Bone marrow (tissue), 2 donors: ENCODE measurements at places on chromosomes 11 and 22.

- no peak for DNase-seq
Measured at GRCh38 chr11:122037911-122038310, 78.1 kb downstream of the BLID start.

GRCh38 chr22:20061481-20061861 is 18.6 kb upstream of the DGCR8 start:
- DNase-seq, result no peak

- no peak for DNase-seq
Measured at GRCh38 chr11:99545616-99546015, 524.9 kb downstream of the CNTN5 start.

GRCh38 chr22:45991098-45991497 is 14.1 kb upstream of the WNT7B start:
- DNase-seq, result no peak

- DNase-seq, result no peak
Measured at GRCh38 chr11:69920345-69921127, 101.3 kb upstream of the FGF3 start.

DNA sequence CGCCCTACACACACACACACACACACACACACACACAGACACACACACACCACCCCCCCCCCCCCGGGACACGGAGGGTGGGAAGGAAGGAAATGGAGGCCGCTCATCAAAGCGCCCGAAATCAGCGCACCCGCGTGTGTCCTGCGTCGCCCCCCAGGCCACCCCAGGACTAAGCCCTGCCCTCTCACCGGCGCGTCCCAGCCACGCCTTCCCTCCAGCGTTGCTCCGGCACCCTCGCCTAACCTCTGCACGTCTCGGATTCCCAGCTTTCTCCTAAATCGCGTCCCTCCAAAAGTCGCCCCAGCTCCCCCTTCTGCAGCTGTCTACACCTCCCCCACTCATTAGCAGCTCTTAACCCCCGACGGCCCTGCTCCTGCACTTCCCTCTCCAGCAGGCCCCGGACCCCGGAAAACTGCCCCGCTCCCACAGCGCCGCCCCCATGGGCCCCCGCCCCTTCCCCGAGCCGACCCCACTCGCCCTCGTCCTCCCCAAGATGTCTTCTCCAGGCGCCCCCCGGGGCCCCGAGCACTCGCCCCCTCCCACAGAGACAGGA is 557 bp downstream of the PACSIN2 start:
- DNase-seq, result no peak

DNA sequence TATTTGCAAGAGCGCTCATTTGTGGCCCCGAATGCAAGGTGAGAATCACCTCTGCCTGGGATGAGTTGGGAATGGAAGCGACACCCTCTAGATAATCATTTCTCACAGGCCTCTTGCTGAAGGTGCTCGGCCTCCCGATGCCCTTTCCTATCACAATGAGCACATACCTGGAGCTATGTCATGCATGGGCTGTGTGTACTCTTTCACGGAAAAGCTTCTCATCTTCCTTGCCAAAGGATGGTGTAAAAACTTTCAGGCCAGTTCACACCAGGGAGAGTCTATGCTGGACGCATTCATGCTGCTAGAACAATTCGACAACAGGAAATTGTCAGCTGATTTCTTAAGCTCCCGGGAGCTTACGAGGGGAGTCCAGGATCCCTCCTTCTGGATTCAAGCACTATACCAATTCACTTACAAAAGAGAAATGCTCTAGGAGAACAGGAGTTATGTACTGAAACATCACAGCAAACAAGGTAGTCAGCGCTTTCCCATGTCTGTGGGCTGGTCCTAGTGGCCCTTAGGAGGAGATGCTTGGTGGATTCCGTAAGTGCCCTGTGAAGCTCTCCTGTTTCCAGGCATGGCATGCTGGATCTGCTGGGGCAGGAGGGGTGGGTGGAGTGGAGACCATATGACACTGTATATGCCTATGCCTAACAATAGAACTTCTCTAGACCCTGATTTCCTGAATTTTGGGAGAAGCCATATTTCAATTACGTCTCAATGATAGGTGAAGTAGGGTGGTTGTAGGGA is 53.1 kb upstream of the B3GAT1 start:
- DNase-seq, result no peak

GRCh38 chr11:10930972-10931760 is 73.3 kb upstream of the ZBED5 start:
- no peak for DNase-seq

GRCh38 chr22:24935771-24936483 is 10.6 kb downstream of the LHFPL7 start:
- no peak for DNase-seq

- DNase-seq, result no peak
Measured at GRCh38 chr11:14589421-14589820, 54.2 kb upstream of the PDE3B start.

- no peak for DNase-seq
Measured at GRCh38 chr11:107653076-107653475, 58.8 kb downstream of the SLN start.

DNA sequence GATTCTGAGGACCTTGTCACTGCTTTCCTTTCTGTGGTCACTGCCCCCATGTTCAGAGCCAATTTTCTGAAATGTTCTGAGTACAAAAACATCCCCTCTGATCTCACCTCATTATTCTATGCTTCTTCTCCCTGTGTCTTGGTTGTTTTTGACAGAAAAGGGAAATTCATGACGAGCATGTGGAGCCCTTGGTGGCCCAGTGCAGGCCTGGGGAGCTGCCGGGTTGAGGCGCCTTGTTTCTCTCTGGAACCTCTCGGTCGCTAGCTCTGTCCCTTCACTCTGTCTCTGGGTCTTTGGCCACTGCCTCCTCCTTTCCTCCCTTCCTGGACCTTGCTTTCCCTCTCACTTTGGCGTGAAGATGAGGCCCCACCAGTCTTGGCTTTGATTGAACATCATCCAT is 63.0 kb upstream of the THY1 start:
- DNase-seq, result no peak

- no peak for DNase-seq
Measured at GRCh38 chr11:103946793-103947545, 89.5 kb upstream of the DDI1 start.

DNA sequence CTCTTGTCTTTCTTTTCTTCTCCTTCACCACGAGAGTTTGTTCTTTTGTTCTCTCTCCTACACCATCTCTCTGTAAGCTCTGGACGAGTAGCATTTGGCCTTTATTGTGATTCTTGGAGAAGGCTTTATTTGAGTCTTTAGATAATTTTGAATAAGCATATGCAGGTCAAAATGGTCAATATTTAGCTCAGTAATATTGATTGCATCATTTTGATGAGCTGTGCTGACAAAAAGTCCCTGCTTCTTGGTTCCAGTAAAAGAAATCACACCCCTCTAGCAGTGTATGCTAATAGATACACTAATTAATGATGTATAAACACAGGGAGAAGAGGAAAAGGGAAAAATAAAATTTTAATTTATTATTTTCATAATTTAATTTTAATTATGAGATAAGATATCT is 25.8 kb upstream of the MUC15 start:
- no peak for DNase-seq

GRCh38 chr22:39721206-39722031 is 150.9 kb downstream of the CACNA1I start:
- no peak for DNase-seq

GRCh38 chr11:15910761-15911160 is 445.6 kb downstream of the SOX6 start:
- no peak for DNase-seq

- DNase-seq, result no peak
Measured at GRCh38 chr11:66950112-66950535, 8.1 kb downstream of the PC start.

DNA sequence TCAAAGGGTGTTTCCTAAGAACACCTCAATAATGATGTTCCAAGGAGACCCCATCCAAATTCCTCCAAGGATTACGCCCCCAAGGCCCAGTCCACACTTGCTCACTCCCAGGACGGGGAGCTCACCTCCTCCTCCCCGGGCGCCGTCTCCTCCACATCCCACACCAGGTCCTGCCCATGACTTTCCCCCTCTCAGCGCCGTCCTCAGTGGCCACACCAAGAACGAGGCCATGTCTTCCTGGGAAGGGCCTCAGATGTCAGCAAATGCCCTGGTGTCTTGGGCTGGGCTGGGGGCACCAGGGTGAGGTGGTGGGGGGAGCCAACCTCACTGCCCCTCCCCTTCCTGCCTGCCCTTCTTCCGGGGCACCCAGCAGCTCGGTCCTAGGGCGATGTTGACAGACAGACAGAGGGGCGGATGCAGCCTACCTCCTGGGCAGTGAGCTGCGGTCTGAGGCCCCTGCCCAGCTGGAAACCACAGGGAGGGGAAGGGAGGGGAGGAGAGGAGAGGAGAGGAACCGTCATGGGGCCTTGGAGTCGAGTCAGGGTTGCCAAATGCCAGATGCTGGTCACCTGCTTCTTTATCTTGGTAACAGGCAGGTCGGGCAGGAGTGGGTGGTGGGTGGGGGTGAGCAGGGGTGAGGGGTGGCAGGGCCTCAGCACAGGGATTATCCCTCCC is at the start of the genes C11orf21 and TSPAN32:
C11orf21 (minus strand) TSS at position 288 of the 675 bp plus-strand sequence; CDS start at position 178, 110 bp downstream.
TSPAN32 (plus strand) TSS at position 383 of the 675 bp plus-strand sequence; CDS start at position 520, 137 bp downstream.
- peak; percentile 53 for DNase-seq

DNA sequence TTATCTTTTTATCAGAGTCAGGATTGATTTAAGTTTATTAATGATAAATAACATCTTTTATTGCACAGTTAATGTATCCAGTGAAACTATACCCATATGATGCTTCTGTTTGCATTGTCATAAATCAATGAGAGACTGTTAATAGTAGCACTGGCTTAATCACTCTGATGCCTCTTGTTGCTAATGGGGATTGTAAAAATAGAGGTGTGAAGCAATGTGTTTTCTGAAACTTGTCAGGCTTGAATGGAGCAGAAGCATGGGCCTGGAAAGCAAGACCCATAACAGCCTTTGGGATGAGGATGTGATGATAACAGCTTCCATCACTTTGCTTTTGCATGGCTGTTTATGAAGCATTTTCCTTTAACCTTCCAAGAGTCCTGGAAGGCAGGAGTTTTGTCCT is 319.7 kb downstream of the DDX10 start:
- DNase-seq, result no peak

DNA sequence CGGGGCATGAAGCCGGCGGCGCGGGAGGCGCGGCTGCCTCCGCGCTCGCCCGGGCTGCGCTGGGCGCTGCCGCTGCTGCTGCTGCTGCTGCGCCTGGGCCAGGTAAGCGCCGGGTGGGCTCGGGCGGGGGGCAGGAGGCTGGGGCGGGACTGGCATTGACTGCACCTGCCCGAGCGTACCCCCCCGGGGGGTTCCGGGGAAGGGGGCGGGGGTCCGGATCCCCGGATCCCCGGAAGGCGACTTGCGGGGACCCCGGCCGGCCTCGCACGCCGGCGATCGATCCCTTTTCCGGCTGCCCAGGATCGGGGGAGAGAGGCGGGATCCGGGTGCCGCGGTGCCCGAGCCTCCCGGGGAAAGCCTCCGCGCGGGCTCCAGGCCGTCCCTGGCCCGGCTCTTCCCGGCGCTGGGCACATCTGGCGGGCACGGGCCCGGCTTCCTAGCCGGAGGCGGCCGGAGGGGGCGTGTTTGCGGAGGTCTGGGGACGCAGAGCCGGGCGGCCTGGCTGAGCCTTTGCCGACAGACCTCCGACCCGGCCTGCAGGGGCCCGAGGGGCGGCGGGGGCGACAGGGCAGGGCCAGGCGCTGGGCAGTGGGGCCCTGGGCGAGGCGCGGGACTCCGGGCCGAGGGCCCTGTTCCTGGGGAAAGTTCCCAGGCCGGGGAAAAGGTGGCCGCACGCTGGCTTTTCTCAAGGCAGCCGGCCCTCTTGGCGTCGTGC is 705 bp downstream of the PTPRJ start:
- DNase-seq, result no peak

GRCh38 chr11:134801570-134801969 is 389.5 kb upstream of the B3GAT1 start:
- DNase-seq, result no peak

GRCh38 chr11:107962181-107962580 is 33.9 kb downstream of the RAB39A start:
- DNase-seq, result no peak

GRCh38 chr22:27111796-27112672 is 454.6 kb downstream of the MIAT start:
- no peak for DNase-seq

GRCh38 chr22:26241361-26241760 is 72.1 kb downstream of the SEZ6L start:
- DNase-seq, result no peak
